ENCODE measurements at places on chromosomes 4 and X.
A peak's percentile ranks its signal among the peaks of the same experiment; 100 is the strongest.

GRCh38 chrX:20118065-20118824 is 1.5 kb upstream of the MAP7D2 start:
- DNase-seq: no peak

DNA sequence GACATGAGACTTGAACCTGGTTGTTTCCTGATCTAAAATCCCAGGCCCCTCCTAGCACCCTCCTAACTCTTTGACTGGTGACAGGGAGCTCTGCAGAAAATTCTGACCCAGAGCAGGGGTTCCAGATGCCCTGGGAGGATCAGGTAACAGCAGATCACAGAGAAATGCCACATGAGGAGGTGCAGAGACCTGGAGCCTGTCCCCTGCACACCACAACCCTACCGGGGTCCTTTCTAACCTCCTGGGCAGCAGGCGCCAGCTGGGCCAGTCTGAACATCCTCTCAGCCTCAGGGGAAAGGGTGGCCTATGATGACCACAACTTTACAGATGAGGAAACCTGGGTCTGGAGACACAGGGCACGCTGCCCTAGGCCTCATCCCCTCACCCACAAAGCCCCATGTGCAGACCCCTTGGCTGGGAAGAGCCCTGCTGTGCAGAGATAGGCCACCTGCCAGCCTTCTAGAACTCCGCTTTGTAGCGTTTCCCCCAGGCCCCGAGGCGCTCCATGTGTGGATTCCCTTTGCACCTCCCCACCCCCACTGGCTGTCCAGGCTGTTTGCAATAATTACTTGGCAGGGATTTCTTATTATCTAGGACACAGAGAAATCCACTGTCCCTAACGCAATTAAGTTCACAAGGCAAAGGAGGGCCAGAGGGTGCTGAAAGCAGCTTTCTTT is 36.5 kb downstream of the WDR1 start:
- DNase-seq: peak; percentile 34

GRCh38 chr4:188218392-188218791 is 79.2 kb downstream of the TRIML1 start:
- peak; percentile 72 for DNase-seq

DNA sequence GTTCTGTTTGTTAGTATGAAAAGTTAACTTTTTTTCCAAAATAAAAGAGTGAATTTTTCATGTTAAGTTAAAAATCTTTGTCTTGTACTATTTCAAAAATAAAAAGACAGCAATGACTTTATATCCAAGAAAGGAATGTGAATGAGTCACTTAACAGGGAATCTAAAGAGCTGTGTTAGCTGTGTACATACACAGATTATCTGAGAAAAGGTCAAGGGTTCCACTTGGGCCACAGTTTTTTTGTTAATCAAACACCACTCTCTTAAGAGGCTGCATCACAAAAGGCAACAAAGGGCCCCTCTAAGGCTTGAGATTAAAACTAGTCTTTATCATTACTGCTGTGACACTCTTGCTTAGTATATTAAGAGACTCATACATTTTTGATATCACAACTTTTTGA is 82.1 kb downstream of the FIP1L1 start:
- no peak for DNase-seq

DNA sequence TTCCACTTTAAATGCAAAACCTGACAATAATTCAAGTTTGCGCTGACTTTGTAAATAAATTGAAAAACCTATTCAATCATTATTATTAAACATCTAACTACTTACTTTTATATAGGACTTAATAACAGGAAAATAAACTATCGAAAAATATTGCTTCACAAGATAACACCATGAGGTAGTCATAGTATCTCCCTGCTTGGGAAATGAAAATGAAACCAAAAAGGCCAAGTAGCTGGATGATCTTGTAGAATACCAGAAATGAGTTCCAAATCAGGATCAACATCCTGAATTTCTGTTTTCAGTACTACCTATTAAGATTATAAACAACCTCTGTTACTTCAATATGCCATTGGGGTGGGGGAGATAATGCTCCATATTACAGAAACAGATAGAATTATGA is 58.9 kb downstream of the CHIC2 start:
- DNase-seq: no peak

DNA sequence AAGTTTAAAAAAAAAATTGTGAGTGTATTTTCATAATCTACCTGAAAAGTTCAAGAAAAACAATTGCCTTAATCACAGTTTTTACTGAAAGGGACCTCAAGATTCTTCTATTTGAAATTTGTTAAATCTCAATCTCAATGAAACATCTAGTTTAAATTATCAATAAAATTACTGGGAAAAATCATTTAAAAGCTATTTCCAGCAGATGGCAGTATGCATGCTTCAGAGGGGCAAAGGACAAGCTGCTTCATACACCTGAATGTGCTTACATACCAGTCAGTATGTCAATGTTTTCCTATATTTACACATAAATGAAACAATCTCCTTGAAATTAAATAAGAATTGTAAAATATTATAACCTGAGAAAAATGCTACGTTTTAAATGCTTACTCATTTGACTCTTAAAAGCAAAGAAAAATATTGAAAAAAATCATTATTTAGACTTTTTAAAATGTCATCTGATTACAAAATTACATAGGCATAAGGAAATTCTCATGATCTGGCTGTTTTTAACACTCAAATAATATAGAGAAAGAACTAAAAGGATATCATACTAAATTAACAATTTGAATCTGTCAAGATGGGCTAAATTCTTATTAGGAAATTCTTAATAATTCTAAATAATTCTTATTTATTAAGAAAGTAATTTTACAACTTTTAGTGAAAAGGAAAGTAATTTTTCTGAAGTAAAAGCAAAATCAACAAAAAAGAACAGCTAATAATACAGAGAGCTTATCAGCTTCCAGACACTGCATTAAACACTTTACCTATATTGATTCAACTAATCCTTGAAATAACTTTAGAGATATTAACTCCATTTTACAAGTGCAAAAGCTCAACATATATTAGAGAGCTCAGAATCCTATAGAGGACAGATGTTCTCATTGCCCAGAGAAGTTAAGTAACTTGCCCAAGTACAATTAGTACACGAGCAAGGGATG is 242.1 kb downstream of the ADAMTS3 start:
- DNase-seq: no peak

DNA sequence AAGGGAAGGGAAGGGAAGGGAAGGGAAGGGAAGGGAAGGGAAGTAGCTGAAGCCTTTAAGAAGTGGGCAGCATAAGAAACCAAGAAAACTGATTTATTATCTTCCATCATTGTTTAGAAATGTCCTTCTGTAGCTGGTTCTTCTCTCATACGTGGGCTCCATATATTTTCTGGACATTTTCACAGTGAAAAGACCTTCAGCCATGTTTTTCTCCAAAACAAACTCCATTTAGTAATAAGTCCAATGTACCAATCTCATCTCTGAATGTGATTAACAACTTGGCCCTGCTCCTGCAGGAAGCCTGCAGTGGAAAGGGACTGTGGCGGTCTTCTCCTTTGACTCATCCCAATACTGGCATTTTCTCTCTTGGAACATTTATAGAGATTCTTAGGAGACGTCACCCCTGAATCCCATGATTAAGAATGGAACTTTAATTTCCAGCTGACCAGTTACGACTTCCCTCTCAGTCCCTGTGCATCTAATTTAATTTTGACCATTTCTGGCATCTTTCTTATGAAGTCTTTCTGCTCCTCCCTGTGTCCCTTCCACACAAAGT is 96.6 kb upstream of the GUCY1A1 start:
- DNase-seq: no peak

- no peak for DNase-seq
Measured at GRCh38 chrX:147960722-147961121, 20.4 kb upstream of the FMR1NB start.

DNA sequence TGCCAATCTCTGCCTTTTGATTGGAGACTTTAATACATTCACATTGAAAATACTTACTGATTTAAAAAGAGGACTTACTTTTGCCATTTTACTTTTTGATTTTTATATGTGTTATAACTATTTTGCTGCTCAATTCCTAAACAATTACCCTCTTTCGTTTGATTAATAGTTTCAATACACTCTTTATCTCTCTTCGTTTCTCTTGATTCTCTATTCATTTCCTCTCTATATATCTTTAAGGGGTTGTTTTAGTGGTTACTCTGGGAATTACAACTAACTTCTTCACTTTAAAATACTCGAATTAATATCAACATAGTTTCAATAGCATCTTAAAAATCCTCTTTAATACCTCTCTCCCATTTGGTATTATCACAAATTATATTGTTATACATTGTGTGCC is 116.6 kb downstream of the PTCHD1 start:
- no peak for DNase-seq

- DNase-seq: no peak
Measured at GRCh38 chrX:48663241-48663640, 20.4 kb upstream of the WAS start.

- no peak for DNase-seq
Measured at GRCh38 chr4:177667687-177668086, 225.4 kb upstream of the AGA start.

DNA sequence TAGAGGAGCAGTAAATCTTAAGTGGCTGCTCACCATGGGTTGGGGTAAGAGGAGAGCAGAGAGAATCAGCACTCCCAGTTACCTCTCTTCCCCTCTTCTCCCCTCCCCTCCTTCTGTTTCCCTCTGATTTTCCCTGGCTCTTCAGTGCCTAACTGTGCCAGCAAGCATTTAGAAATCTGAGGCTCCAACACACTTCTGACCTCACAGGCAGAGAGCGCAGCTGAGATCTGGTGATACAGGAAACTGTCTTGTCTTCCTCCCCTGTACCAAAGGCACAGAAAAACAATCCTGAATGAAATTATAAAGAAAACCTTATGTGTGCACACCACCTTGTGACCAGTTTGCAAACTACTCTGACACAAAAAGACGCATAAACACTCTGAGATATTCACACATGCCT is 82.4 kb upstream of the SMIM10 start:
- DNase-seq: no peak

- no peak for DNase-seq
Measured at GRCh38 chr4:189850239-189850856, 90.3 kb upstream of the FRG1 start.
